Nucleus accumbens (tissue), 56 donors: ENCODE measurements at places on chromosomes 12 and 14.

GRCh38 chr12:53425515-53426150 lies 2.0 kb downstream of the AMHR2 start:
- no peak for DNase-seq

DNA sequence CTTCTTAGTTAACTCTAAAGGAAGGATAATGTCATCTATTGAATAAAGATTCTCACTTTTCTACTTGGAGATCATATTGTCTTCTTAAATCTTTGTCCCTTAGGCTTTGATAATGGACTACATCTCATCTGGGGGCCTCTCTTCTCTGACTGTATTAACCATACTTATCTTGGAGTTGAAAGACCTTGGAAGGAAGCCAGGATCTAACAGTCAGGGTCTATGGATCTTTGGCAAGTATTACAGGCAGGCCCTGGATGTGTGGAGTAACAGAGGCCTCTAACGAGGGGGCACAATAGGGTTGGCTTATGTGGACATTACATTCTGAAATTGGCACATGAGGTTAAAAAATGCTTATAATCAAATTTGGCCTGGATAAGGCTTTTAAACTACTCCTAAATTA lies 513.8 kb downstream of the NRXN3 start:
- DNase-seq, result no peak

DNA sequence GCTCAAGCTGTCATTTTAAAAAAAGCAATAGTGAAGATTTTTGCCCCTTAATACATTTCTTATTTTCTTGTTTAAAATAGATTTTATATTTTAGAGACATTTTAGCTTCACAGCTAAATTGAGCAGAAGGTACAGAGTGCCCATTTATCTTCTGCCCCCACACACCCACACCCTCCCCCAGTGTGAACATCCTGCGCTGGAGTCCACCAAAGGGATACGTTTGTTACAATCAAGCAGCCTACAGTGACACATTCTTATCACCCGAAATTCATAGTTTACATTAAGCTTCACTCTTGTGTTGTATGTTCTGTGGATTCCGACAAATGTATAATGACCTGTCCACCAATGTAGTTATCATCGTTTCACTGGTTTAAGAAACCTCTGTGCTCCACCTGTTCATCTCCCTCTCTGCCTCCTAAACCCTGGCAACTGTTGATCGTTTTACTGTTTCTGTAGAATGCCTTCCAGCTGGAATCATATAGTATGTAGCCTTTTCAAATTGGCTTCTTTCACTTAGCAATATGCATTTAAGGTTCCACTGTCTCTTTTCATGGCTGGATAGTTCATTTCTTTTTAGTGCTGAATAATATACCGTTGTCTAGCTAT lies 91.0 kb upstream of the TRAF3 start:
- DNase-seq, result no peak

GRCh38 chr14:37591311-37591940 lies 3.6 kb downstream of the FOXA1 start:
- DNase-seq, result no peak

- DNase-seq, result no peak
Observed at GRCh38 chr12:96256672-96257361, 62.6 kb downstream of the ELK3 start.
